ENCODE measurements at places on chromosomes 6 and 20.

- peak; percentile 87 for DNase-seq
Observed at GRCh38 chr6:43021270-43022047, at the start of gene RRP36. RRP36 (plus strand) TSS chr6:43021623; CDS start chr6:43021655, 32 bp downstream.

DNA sequence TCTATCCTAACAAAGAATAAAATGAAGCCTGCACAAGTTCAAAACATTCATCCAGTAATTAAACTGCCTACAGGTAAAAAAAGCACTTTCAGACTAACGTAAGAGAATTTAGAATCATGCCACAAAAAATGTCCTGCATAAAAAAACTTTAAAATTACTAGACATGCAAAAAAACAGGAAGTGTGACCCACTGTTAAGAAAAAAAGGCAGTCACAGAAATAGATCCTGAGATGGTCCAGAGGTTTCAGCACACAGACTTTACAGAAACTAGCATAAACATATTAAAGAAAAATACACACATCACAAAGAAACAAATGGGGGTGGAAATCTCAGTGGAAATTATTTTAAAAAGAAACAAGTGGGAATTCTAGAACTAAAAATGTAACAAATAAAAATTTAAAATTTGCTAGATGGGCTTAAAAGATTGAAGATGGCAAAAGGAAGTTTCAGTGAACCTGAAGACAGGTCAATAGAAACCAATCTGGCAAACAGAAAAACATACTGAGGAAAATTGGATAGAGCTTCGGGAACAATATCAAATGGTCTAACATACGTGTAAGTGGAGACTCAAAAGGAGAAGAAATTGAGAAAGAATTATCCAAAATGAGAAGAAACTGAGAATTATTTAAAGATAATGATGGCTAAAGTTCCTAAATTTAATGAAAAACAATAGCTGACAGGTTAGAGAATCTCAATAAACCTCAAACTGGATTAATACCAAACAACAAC lies 3.4 kb upstream of the ZNF133 start:
- no peak for DNase-seq

GRCh38 chr6:16849280-16849987 lies 88.2 kb upstream of the ATXN1 start:
- DNase-seq = peak; percentile 93

- no peak for DNase-seq
Observed at GRCh38 chr6:151196555-151196954, 43.2 kb upstream of the AKAP12 start.

GRCh38 chr20:34022839-34023234 lies 29.1 kb downstream of the RALY start:
- DNase-seq = no peak

- DNase-seq = peak; percentile 97
Observed at GRCh38 chr6:161918628-161919205, 644.9 kb upstream of the AGPAT4 start.

- DNase-seq = no peak
Observed at GRCh38 chr6:138914701-138915100, 73.4 kb downstream of the REPS1 start.

- DNase-seq = peak; percentile 23
Observed at GRCh38 chr6:12890171-12890790, 173.7 kb downstream of the PHACTR1 start.

Data from NCI-H69 (cell line).